ENCODE measurements at places on chromosomes 16 and 17.

DNA sequence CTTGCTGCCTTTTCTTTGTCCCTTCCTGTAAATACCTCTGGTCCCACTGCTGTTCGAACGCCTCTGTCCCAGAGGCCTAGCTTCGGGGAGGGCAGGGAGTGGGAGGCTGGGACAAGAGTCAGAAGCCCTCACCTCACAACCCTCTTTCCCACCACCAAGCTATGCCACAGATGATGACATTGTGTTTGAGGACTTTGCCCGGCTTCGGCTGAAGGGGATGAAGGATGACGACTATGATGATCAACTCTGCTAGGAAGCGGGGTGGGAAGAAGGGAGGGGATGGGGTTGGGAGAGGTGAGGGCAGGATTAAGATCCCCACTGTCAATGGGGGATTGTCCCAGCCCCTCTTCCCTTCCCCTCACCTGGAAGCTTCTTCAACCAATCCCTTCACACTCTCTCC lies 10.4 kb downstream of the ARRB2 start:
- no peak for DNase-seq

GRCh38 chr17:82238472-82239201 lies 9.8 kb downstream of the SLC16A3 start:
- peak; percentile 79 for DNase-seq

DNA sequence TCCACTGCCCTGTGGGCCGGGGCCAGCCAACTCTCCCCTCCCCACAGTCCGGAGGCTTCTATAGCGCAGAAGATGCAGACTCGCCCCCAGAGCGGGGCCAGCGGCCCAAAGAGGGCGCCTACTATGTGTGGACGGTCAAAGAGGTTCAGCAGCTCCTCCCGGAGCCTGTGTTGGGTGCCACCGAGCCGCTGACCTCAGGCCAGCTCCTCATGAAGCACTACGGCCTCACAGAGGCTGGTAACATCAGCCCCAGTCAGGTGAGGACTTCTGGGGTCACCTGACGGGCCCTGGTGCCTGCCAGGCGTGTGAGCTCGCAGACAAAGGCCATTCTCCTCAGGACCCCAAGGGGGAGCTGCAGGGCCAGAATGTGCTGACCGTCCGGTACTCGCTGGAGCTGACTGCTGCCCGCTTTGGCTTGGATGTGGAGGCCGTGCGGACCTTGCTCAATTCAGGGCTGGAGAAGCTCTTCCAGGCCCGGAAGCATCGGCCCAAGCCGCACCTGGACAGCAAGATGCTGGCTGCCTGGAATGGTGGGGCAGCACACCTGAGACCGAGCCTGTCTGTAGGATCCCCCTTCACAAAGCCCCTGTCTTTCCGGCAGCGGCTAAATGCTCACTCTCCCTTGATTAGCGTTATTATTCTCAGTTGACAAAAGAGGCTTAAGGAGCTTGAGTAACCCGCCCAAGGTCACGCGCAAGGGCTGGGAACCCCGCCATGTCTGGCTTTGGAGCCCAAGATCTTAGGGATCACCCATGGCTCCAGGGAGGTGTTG lies 3.9 kb downstream of the SPATA20 start:
- no peak for DNase-seq

GRCh38 chr17:32249475-32249874 lies 16.2 kb upstream of the RHBDL3 start:
- no peak for DNase-seq

DNA sequence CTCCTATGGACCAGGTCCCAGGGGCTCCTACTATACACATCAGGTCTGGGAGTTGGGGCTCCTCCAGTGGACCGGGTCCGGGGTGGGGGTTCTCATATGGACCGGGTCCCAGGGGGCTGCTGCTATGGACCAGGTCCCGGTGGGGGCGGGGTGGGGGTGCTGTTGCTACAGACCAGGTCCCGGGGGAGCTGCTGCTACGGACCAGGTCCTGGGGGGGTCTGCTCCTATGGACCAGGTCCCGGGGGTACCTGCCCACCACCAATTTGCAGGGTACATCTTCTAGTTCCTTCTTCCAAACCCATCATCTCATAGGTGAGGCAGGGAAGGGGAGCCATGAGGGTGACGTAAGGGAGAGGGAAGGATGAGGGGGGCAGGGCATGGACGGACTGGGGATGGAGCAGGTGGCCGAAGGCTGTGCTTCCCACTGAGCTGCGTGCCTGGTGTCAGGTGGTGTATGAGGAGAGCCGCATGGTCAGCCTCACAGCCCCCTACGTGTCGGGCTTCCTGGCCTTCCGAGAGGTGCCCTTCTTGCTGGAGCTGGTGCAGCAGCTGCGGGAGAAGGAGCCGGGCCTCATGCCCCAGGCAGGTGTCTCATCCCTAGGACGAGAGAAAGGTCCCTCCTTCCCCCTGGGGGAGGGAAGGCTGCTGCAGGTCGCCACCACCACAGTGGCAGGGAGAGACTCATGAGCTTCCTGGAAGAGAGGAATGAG lies 6.6 kb downstream of the ENDOV start:
- no peak for DNase-seq

DNA sequence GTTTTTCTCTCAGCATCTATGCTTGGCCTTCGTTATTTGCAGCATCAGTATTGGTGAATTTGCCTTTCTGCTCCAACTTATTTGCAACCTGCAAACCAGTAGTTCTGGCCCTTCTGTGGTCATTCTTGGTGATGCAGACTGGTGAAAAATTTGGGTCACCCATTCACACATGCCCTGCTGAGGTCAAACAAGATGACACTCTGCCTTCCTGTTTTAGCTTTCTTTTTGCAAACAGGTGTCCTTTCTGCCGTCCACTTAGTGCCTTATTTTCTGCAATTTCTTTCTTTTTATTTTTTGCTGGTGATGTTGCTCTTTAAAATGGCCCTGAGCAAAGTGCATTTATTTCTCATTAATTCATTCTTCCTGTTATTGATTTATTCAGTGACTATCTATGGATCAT lies 31.3 kb downstream of the PLCG2 start:
- DNase-seq, result no peak

DNA sequence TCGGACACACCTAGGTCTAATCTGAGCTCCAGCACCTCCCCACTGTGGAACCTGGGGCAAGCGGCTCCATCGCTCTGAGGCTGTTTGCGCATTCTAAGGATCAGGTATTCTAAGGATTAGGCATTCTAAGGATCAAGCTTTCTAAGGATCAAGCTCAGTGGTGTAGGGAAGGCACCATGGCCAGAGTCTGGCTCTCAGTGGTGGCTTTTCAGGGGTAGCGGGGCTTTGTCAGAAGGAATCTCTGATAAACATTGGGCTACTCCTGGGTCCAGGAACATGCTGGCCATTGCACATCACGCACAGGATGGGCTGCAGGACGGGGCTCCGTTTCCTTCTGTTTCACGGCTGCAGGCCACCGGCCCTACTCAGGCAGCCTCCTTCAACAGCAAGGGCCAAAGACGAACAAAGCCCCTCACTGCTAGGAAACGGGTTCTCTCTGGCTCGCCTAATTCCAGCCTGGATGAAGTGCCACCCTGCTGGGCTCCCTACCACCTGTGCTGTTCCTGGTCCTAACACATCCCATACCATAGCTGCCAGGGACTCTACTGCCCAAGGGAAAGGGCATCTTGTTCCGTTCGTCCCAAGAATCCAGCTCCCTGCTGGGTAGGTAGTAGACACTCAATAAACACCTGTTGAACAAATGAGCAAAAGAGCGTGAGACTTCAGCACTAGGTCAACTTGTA lies 5.5 kb downstream of the C1QTNF1 start:
- DNase-seq, result no peak
